Hair follicular keratinocyte (primary cell): ENCODE measurements at places on chromosomes 3 and 15. TPM values are rescaled to one million over a fixed set of nuclear protein-coding genes. Genes with fewer than 3 reads are reported as not detected.

Gene OR5K2
- not detected in 2 replicates for total RNA-seq

Gene ADCY5
- 0.08 TPM in 1 of 2 replicates, not detected in the other for total RNA-seq

Gene CHRM5
- total RNA-seq = not detected in 2 replicates

Gene PRTG
- total RNA-seq = under 0.01 TPM in 1 of 2 replicates, not detected in the other

Gene NMNAT3
- 0.62 and 4.0 TPM in 2 replicates for total RNA-seq

Gene PLCL2
- total RNA-seq = 0.08 and 1.1 TPM in 2 replicates

Gene FEZF2
- not detected in 2 replicates for total RNA-seq

Gene ZCWPW2
- total RNA-seq = 0.23 and 0.42 TPM in 2 replicates

Gene RSL24D1
- 99.4 and 113 TPM in 2 replicates for total RNA-seq

Gene STAC
- 4.4 and 4.9 TPM in 2 replicates for total RNA-seq

Gene MANF
- total RNA-seq = 278 and 296 TPM in 2 replicates

Gene STXBP5L
- not detected in 2 replicates for total RNA-seq

Gene RETNLB
- total RNA-seq = not detected in 2 replicates

Gene IGSF11
- total RNA-seq = not detected in 2 replicates

Gene PAQR5
- 0.08 and 0.11 TPM in 2 replicates for total RNA-seq

Gene CDHR4
- not detected in 2 replicates for total RNA-seq

Gene IL17RC
- total RNA-seq = 29.7 and 36.6 TPM in 2 replicates

Gene ARGFX
- total RNA-seq = not detected in 2 replicates

Gene TMEM212
- total RNA-seq = not detected in 2 replicates

Gene CPEB1
- total RNA-seq = 0.04 TPM in 1 of 2 replicates, not detected in the other

Gene ABCF3
- 29.8 and 41.6 TPM in 2 replicates for total RNA-seq

Gene KBTBD13
- total RNA-seq = not detected in 2 replicates

Gene HRG
- 0.11 TPM in 1 of 2 replicates, not detected in the other for total RNA-seq

Gene SCN11A
- total RNA-seq = not detected in 2 replicates

Gene SPINK8
- not detected in 2 replicates for total RNA-seq

Gene APPL1
- total RNA-seq = 18.1 and 23.2 TPM in 2 replicates

Gene MYEF2
- 0.70 and 3.8 TPM in 2 replicates for total RNA-seq

Gene IL17RB
- total RNA-seq = not detected in 2 replicates

Gene MME
- total RNA-seq = 2.9 and 3.1 TPM in 2 replicates

Gene PXYLP1
- total RNA-seq = 3.7 and 13.2 TPM in 2 replicates

Gene TMEM39A
- 36.3 and 46.5 TPM in 2 replicates for total RNA-seq

Gene SLC25A38
- total RNA-seq = 25.7 and 29.1 TPM in 2 replicates
